Non-pigmented ciliary epithelial cell (primary cell): ENCODE measurements at places on chromosomes 13 and 19.
A peak's percentile ranks its signal among the peaks of the same experiment; 100 is the strongest.

- no peak for DNase-seq
Measured at GRCh38 chr19:10112037-10112761, 706 bp downstream of the P2RY11 start.

- DNase-seq, result no peak
Measured at GRCh38 chr19:31154021-31154420, 195.2 kb downstream of the TSHZ3 start.

DNA sequence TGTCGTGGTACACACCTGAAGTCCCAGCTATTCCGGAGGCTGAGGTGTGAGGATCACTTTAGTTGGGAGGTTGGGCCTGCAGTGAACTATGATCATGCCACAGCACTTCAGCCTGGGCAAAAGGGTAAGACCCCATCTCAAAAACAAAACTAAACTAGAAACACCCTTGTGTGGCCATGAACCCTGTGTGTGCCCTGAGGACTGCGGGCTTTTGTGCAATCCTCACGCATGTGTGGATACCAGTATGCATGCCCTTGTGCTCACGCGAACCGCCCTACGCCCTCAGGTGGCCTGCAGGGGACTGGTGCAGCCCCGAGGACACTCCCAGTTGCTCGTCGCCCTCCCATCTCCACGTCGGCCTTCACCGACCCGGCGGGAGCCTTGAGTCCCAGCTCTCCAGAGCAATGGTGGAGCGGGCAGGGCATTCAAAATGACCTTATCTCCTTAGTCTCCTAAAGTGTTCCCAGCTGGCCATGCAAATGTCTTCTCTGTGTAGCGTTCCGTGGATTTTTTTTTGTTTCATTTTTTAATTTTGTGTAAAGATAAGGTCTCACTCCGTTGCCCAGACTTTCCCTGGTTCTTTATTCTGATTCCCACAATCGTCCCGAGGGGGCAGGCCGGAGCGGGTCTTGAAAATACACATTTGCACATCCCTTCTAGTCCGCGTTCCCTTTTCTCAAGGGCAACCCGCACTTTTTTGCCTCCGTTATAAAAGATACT lies 868 bp upstream of the EGLN2 start:
- DNase-seq, result no peak

GRCh38 chr19:1136201-1136600 lies 32.4 kb downstream of the GPX4 start:
- no peak for DNase-seq

- DNase-seq, result no peak
Measured at GRCh38 chr13:100636441-100636840, 38.2 kb downstream of the TMTC4 start.

- DNase-seq, result no peak
Measured at GRCh38 chr19:19192910-19193423, 909 bp downstream of the RFXANK start.

GRCh38 chr13:43170506-43170905 lies 147.1 kb downstream of the DNAJC15 start:
- DNase-seq, result no peak

- DNase-seq, result peak; percentile 74
Measured at GRCh38 chr19:13260883-13261653, 110.9 kb downstream of the IER2 start.

DNA sequence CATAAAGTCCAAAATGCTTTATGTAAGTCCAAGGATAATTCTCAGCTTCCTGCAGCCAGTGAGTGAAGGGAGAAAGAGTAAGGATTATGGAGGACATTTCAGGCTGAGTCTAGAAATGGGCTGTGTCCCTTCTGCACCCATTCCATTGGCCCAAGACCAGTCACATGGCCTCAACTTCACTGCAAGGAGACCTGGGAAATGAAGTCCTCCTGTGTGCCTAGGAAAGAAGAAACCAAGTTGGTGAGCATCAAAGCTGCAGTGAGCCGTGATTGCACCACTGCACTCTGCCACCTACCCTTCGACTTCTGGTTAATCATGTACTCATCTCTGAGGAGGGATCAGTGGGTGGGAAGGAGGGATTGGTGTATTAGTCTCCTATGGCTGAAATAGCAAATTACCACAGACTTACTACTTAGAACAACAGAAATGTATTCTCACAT lies 3.6 kb upstream of the CD37 start:
- no peak for DNase-seq

DNA sequence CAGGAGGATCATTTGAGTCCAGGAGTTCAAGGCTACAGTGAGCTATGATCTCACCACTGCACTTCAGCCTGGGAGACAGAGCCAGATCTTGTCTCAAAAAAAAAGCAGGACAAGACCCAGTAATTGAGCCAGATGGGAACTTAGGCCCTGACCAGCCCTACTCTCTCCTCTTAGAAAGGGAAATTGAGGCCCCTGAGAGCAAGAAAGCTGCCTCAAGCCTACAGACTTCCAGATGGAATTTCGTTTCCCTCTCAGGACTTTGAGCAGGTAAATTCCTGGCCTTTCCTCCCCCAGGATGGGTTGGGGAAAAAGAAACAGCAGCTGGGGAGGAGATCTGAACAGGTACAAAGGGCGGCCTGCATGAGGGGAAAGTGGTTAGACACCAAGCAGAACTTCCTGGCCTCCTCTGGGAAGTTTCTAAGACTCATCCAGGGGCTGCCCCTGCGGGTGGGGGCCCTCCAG lies 3.6 kb upstream of the BCL3 start:
- no peak for DNase-seq

- no peak for DNase-seq
Measured at GRCh38 chr19:31841755-31842154, 492.5 kb upstream of the TSHZ3 start.

DNA sequence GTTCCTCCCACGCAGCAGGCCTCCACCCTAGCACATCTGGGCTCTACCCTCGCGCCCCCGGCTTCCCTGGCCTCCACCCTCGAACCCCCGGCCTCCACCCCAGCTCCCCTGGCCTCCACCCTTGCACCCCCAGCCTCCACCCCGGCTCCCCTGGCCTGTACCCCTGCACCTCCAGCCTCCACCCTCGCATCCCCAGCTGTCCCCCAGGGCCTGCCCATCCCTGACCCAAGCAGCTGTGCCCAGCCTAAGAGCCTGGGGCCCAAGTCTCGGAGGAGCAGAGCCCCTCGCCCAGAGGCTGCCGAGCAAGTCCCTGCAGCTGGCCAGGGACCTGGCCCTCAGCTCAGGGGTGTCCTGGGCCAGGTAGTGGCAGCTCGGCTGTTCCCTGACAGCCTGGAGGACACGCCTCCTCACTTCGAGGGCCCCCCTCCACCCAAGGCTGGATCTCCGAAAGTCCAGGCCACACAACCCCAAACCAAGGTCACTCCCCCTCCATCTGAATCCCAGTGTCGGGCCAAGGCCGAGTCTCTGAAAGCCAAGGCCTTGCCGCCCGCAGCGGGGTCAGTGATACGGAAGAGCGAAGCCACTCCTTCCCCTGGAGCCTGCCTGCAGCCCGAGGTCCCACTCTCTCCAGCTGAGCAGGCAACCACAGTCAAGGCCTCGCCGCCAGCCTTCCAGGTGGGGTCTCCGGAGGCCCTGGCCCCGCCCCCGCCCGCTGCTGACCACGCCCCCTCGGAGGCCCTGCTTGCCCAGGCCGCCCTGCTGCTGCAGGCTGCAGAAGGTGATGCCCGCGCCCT lies 7.9 kb upstream of the ARHGAP33 start:
- no peak for DNase-seq

DNA sequence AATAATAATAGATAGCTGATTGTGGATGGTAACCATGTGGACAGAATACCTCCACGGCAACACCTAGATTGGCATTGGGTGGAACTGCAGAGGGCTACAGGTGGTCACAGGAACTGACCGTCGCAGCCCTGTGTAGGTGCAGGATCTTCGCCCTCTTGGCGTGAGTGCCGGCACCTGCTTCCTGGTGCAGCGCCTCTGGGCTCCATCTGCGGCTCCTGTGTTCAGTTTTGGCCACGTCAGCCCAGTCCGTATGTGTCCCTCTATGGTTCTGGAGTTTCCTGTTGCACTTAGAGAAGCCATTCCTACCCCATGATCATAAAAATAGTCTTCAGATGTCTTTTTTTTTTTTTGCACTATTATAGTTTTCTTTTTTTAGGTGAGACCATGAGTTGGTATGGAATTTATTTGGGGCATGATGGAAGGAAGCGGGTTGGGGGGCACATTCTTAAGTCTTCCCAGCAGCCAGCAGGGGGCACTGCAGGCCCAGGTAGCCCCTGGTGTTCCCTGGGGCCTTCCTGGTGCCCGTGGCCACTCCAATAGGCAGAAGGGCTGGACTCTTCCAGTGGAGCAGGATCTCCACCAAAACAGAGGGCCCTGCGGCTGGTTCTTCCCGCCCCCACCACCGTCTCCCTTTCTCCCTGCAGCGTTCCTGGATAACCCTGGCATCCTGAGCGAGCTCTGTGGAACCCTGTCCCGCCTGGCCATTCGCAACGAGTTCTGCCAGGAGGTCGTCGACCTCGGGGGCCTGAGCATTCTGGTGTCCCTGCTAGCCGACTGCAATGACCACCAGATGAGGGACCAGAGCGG lies 10.1 kb upstream of the SLC25A42 start:
- no peak for DNase-seq

DNA sequence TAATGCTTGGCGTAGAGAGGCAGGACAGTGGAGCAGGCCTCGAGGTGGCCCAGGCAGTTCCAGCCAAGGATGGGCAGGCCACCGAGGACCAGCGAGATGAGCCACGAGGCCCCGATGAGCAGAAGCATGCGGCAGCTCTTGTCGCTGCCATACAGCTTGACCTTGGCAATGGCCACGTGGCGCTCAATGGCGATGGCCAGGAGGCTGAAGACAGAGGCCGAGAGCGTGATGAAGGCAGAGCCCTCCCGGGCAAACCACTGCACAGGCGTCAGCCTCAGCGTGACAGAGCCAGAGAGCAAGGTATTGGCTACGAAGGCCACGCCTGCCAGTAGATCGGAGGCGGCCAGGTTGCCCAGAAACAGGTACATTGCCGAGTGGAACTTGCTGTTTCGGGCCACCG lies 6.8 kb downstream of the S1PR2 start:
- DNase-seq, result no peak

DNA sequence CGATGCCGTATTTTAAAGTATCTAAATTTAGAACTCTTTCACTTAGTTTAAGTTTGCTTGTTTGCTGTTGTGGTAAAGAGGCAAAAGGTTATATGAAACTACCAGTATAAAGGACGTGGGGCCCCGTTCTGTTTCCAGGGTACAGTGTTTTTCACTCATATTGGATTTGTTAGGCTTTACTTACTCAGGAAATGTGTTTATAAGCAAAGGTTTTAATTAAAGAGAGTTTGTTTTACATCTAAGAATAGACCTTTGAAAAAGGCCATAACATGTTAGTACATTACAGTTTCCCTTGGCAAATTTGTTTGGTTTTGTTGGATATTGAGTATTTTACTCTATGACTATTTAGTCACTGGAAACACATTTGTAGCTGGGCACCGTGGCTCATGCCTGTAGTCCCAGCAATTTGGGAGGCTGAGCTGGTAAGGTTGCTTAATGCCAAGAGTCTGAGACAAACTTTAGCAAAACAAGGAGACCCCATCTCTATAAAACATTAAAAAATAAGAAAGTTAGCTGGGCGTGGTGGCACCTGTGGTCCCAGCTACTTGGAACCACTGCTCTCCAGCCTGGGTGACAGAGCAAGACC lies 7.1 kb downstream of the DGKH start:
- DNase-seq, result no peak

DNA sequence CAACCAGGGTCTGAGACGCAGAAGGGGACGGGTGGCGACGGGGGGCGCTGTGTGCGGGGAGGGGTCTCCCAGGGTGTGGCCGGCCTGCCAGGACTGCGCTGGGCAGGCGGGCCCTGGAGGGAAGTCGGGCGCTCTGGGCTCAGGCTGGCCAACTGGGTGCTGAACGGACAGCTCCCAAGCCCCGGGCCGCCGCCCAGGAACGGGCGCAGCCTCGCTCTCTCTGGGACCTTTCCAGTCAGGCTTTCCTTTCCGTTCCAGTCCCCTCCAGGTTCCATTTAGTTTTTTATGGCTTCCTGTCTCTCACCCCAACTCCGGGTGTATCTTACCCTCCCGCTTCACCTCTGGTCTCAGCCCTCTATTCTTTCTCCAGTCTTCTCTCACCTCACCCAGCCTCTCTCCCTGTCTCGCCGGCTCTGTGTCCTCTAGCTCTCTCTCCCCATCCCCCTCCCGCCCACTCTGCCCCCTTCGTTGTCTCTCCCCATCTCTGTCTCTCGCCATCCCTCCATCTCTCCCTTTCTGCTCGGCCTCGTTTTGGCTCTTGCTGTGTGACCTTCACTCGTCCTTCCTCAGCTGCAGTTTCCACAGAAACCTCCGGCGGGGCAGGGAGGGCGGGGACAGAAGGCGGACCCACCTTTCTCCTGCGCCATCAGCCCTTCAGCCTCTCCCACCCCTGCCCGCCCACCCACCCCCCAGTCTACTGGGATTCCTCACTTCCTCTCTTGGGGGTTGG lies 3.3 kb upstream of the ATP1A3 start:
- no peak for DNase-seq

DNA sequence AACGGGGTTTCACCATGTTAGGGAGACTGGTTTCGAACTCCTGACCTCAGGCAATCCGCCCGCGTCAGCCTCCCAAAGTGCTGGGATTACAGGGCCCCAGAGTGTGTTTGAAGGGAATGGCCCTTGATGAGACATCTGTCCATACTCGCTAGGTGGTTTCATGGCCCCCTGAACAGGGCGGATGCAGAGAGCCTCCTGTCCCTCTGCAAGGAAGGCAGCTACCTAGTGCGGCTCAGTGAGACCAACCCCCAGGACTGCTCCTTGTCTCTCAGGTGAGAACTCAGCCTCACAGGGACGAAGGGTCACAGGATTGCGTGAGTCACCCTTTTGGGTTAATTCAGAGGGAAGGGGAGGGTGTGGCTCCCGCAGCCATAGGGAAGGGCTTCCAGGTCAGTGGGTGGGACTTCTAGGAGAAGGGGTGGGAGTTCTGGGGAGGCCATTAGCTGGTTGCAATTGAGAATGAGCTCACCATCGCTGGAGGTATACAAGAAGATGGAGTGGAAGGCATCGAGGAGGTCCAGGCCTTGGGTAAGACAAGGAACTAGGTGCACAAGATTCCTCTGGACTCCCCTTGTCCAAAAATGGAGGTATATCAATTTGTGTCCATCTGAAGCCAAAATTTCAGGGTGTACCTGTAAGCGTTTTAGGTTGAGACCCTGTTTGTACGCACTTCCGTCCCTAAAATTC lies 9.2 kb downstream of the SHD start:
- no peak for DNase-seq

- no peak for DNase-seq
Measured at GRCh38 chr13:104823709-104824108, 1711.8 kb downstream of the EFNB2 start.

DNA sequence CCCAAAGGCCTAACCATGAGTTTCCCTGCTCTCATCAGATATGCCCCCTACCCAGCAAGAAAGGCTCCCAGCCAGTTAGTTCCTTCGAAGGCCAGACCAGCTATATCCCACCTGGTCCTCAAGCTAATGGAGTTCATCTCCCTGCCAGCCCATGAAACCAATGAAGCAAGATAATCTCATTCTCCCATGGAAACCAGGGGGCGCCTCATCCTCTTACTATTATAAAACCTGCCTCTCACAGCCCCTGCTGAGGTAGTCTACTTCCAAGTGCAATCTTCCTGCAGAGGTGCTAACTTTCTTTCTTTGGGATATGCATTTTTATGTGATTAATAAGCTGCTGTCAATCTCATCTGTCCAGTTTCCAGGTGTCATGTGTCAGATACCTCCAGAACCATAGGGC lies 34.0 kb upstream of the ZNF573 start:
- no peak for DNase-seq
